Heart left ventricle (tissue), 16 donors: ENCODE measurements at places on chromosomes 13 and 19. TPM values are rescaled to one million over a fixed set of nuclear protein-coding genes. Genes with fewer than 3 reads are reported as not detected.

The PSG11 gene
- total RNA-seq = not detected

The ADAMTSL5 gene
- 38.2 TPM for total RNA-seq

The C19orf73 gene
- total RNA-seq = 1.8 TPM

The ZNF225 gene
- 3.7 TPM for total RNA-seq

The PRKD2 gene
- 8.5 TPM for total RNA-seq

The PSPC1 gene
- total RNA-seq = 27.0 TPM

The LGALS14 gene
- total RNA-seq = not detected

The PPP1R13L gene
- 165 TPM for total RNA-seq

The ZNF556 gene
- not detected for total RNA-seq

The TNFSF11 gene
- not detected for total RNA-seq

The APOC4 gene
- not detected for total RNA-seq

The LILRA5 gene
- not detected for total RNA-seq
